ENCODE measurements at places on chromosomes 7 and 10. TPM values are rescaled to one million over a fixed set of nuclear protein-coding genes. Genes with fewer than 3 reads are reported as not detected.

Gene GJD4
- total RNA-seq: 0.07 TPM

Gene TYW1
- 36.1 TPM for total RNA-seq

Gene TRIM74
- total RNA-seq: 0.21 TPM

Gene PDZD7
- total RNA-seq: 1.4 TPM

Gene SGPL1
- 129 TPM for total RNA-seq

Gene CHN2
- total RNA-seq: not detected

Gene ACHE
- total RNA-seq: under 0.01 TPM
